ENCODE measurements at places on chromosomes 12 and 14.

DNA sequence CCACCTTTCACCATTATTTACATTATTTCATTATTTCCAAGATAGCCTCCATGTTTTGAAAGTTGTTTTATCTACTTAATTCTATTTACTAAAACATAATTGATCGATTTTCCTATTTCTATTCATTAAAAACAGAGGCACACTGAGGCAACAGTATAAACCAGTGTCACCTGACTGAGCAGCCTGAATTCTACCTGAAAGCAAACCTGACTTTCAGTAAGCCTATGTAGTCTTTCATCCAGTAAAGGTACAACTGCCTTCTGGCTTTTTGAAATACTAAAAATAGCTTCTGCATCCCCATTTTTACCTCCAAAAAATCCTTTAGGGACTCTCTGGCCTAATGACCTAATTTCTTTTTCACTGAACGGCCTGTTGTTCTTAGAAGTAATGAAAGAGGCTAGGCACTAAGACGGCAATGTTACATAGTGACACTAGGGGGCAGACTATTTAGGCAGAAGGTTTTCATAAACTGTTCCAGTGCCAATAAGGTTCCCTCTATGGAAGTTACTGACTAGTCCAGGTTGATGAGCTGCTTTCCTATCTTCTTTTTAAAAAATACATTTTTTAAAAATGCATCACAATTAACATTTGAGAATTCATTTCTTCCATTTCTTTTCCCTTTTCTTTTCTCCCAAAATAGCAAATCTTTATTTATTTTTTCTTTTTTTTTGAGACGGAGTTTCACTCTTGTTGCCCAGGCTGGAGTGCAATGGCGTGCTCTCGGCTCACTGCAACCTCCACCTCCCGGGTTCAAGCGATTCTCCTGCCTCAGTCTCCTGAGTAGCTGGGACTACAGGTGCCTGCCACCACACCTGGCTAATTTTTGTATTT is 17.5 kb downstream of the ANAPC5 start:
- DNase-seq, result no peak

DNA sequence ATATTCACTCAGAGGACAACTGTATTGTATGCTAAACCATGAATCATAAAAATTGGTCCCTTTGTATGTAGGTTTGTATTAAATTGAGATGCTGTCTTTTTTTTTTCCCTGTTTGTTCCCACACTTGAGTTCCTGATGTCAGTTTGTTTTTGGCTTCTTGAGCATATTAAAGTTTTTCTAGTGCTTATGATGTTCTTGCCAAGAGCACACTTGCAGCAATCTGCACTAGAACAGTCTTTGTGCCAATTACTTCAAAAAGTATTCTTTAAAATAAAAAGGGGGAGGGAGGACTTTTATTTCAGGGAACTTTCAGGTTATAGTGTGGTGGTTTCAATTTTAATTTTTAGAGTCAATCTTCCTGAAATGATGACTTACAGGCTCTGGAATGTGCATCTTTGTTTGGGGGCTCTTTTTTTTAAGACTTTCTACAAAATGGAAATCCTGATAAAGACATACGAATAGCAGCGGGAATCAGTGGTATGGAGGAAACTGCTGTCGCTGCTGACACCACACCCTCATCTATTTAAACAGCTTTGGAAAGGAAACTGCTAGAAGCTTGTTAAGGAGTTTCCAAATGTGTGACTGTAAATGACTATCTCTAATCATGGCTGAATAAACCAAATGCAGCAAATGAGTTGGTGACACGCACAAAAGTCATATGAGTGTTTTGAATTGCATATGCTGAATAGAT is 188.6 kb downstream of the EGLN3 start:
- no peak for DNase-seq

- DNase-seq, result peak; percentile 37
Measured at GRCh38 chr12:49052451-49053208, 8.0 kb downstream of the KMT2D start.

DNA sequence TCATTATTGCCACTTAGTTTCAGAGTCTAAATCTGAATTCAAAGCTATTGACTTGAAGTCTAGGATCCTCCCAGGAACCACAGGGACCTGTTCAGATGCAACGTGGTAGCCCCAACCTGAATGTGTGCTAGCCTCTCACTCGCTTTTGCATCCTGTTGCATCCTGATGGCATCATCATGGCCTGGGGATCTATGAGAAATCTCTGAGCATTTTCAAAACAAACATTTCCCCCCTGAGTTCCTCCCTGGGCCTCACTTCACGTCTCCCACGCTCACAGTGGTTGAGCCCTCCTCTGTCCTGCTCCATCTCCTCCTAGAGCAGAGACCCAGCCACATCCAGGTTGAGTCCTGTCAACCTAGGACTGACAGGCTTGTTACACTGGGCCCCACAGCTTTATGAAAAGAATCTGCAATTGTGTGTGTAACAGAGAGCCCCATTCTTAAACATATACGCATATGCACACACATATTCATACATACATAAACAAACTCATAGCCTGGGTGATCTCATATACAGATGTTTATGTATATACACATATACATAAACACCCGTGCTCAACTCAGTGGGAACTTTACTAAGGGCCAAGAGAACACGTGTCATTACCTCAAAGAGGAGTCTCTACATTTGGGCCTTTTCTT is 5.4 kb upstream of the KRT72 start:
- no peak for DNase-seq

- no peak for DNase-seq
Measured at GRCh38 chr12:118763234-118763633, 218.1 kb upstream of the SRRM4 start.

DNA sequence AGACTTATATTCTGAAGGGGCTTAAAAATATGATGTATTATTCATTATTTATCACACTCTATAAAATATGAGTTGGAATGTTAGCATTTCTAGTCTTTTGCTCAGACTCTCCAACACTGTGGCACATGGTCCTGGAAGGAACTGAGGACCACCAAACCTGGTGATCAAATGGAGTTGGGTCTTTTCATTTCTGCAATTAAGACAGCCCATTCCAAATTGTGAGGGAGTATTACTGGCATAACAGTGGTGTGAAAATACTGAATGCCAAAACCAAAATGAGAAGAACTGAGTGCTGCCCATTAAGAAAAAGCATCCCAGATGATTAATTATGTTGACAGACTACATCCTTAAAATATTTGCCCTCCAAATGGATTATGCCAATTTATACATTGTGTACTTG is 90.8 kb downstream of the NPAS3 start:
- DNase-seq, result no peak

DNA sequence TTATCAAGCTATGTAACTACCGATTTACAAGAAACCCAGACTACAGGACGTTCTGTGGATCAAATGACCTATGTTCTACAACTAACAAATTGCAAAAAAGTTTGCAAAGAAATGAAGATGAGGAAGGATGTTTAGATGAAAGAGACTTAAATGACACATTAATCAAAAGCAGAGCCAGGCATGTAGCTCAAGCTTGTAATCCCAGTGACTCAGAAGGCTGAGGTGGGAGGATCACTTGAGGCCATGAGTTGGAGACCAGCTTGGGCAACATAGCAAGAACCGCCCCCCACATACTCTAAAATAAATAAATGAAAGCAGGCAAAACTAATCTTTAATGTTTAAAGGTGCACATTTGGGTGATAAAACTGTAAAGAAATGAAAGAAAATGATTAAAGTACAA is 331.9 kb downstream of the BTG1 start:
- DNase-seq, result no peak

- DNase-seq, result no peak
Measured at GRCh38 chr14:103593577-103593976, 30.8 kb downstream of the COA8 start.

DNA sequence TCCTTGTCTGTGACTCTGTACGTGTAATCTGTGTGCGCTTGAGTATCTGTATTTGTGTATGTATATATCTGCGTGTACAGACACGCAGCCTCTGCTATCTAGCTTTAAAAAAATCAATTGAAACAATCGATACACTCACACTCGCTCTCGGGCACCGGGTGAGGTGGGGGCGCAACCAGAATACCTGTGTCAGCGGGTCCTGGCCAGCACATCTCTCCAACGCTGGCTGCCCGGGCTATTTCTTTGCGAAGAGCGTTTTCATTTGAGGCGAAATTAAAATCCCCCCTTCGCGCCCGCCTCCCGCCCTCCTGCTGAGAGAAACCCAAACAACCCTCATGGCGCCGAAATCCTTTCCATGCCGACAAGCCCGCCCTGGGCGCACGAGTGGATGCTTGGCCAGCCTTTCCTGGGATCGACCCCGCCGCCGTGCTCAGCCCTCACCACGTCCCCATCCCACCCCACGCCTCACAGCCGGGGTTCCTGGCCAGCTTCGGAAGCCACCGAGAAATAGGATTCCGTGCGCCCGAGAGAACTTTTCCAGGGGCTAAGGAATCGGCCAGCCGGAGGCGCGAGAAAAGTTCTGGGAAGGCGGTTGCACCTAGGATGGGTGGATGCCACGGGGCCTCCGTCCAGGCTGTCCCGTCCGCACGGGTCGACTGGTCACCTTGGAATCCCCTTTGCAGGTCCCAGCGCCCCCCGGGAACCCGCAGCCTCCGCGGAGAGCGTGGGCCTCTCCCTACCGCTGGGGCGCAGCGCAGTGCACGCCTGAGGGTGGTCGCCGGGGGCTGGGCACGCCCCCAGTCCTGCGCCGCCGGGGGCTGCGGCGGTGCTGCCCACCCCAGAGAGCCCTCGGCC is 1.0 kb downstream of the ZDHHC22 start:
- peak; percentile 46 for DNase-seq

- DNase-seq, result no peak
Measured at GRCh38 chr14:94484481-94484880, 8.5 kb upstream of the SERPINA9 start.

- no peak for DNase-seq
Measured at GRCh38 chr12:26732005-26732908, 100.7 kb downstream of the ITPR2 start.

DNA sequence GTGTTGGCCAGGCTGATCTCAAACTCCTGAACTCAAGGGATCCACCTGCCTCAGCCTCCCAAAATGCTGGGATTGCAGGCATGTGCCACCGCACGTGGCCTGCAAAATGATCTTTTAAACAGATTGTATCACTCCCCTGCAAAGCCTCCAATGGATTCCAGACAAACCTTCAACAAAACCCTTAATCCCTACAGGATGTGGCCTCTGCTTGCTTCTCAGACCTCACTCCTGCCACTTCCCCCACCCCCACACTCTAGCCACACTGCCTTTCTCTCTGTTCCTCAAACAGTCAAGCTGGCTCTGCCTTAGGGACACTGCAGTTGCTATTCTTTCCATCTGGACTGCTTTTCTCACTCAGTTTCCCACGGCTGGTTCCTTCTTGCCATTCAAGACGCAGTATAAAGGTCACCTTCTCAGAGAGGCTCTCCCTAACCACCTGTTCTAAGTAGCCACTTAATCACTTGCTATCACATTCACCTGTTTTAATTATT is 47.3 kb upstream of the TMED10 start:
- no peak for DNase-seq

GRCh38 chr12:19451196-19451595 is 11.9 kb downstream of the AEBP2 start:
- DNase-seq, result no peak

GRCh38 chr14:52741865-52742264 is 11.9 kb downstream of the STYX start:
- no peak for DNase-seq

GRCh38 chr12:2683283-2684025 is 111.3 kb upstream of the FKBP4 start:
- no peak for DNase-seq

DNA sequence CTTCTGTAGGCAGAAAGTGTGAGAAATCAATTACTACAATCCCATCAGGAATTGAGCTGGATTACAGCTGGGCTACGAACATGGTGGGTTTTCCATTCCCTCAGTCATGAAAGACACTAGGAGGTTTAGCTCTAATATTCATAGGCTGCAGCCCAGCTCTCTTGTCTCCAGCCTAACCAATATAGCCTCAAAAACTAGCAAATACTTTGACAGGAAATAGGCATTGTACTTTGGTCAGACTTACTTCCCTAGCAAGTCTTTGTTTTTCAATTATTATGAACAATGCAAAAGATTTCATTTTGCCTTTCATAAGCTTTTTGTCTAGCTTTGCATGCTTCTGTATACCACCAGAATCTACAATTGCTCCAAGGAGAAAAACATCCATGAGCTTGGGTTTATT is 296.2 kb downstream of the GPHN start:
- DNase-seq, result no peak

GRCh38 chr14:28661171-28661772 is 105.3 kb upstream of the FOXG1 start:
- DNase-seq, result no peak

DNA sequence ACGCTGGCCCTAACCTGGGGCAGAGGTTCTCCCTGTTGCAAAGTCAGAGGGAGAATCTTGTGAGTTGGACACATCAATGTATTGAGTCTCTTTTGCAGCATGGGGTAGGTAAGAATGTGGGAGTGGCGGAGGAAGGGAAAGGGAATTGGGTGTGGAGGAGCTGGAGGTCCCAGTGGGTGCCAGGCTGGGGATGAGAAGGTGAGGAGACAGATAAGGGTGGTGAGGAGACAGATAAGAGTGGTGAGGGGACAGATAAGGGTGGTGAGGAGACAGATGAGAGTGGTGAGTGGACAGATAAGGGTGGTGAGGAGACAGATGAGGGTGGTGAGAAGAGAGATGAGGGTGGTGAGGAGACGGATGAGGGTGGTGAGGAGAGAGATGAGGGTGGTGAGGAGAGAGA is 72.9 kb upstream of the SFSWAP start:
- DNase-seq, result no peak

GRCh38 chr12:108666401-108666881 is 32.7 kb upstream of the SELPLG start:
- DNase-seq, result no peak

- no peak for DNase-seq
Measured at GRCh38 chr12:110224379-110225304, 56.4 kb upstream of the ATP2A2 start.

GRCh38 chr12:3897371-3897971 is 24.3 kb upstream of the PARP11 start:
- no peak for DNase-seq

DNA sequence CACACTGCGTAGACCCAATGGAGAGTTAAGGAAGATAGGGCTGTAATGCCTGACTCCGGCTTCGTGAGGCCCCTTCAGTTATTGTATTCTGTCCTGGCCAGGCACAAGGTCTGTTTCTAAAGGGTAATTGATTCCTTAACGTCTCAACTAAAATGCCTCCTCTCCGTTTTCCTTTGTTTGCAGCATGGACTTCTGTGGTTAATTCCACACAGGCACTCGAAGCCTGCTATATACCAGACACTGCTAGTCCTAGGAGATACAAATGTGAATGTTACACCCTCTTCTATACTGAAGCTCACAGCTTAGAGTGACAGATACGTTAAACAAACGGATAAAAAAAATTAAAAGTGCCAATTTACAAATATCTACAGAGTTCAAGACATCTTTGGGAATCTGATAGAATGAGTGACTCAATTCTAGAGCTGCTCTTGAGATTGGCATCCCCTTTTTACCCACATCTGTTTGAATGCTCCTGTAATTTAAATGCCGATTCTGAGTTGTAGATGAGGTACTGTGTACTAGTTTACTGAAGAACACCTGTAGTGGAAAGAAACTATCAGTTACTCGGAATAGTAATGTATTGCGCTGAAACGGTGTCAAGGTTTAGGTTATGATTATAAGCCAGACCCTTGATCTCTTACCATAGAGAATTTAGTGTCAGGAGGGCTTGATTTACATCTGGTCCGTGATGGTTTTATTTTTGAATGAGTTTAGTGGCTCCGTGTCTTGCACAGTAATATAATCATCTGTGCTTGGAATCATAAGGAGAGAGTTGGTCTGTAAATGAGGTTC is 784 bp downstream of the PSMA6 start:
- DNase-seq, result no peak

All from natural killer cell treated with Interleukin-12 subunit alpha and Interleukin-12 subunit beta and Interleukin-15 and Interleukin-18, amount 100 ng/mL, for 72 hours (primary cell).